ENCODE measurements at places on chromosomes 16 and 17.

DNA sequence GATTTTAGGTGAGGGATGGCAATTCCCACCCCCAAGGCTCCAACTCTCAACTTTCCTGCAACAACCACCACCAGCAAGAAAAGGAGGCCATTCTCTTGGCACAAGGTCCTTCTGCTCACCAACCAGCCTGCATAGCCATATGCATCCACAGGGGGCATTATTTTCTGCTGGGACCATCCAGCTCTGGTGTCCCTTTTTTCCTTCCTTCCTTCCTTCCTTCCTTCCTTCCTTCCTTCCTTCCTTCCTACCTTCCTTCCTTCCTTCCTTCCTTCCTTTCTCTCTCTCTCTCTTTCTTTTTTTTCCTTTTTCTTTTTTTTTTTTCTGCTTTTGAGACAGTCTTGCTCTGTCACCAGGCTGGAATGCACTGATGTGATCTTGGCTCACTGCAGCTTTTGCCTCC, 21.1 kb upstream of the COX10 start:
- no peak for DNase-seq

GRCh38 chr17:76237859-76238313, 2.4 kb downstream of the RNF157 start:
- DNase-seq = no peak

- DNase-seq = no peak
Observed at GRCh38 chr17:21381076-21381706, 5.0 kb downstream of the KCNJ12 start.

- no peak for DNase-seq
Observed at GRCh38 chr16:48537275-48537674, 72.7 kb downstream of the N4BP1 start.

DNA sequence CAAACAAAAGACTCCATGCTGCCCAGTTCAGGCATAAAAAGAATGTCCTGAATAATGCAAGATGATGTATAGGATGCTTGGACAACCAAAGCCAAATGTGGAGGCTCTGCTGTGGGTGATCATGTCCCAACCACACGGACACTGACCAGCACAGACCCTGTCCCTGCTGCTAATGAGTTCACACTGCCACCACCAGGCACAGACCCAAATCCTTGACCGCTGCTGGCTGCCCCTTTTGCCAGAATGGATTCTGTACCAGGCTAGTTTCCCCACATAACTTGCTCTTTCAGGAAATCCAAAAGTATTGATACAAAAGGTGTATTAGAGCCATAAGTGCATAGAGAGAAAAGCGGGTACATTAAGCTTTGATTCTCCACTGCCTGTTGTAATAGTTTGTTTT, 60.9 kb downstream of the XYLT1 start:
- DNase-seq = no peak

DNA sequence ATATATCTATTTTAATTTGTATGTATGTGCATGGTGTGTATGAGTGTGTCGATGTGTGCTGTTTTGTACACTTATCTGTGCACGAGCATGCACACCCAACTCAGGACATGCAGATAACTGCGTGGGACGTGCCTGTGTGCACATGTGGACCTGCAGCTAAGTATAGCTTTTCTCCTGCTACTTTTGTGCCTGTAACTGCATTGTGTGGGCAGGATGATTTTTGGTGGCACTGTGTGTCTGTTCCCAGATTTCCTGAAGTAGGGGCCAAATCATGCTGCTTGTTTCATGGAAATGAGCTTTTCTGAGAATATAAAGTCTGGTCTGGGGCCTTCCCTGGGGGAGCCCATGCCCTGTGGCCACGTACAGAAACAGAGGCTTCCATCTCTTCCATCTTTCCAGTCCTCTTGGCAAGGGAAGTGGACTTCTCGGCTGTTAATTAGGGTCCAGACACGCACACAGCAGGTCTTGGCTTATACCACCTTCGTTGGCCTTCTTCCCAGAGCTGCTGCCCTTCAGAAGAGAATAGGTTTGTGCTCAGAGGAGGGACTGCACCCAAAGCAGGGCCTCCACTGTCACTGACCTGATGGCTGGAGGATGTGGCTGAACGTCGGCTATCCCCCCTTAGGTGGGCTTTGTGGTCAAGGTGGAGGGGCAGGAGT, 30.2 kb downstream of the SPNS3 start:
- DNase-seq = no peak

Data from skeletal muscle cell (primary cell).